ENCODE measurements at places on chromosomes 5 and 9.

DNA sequence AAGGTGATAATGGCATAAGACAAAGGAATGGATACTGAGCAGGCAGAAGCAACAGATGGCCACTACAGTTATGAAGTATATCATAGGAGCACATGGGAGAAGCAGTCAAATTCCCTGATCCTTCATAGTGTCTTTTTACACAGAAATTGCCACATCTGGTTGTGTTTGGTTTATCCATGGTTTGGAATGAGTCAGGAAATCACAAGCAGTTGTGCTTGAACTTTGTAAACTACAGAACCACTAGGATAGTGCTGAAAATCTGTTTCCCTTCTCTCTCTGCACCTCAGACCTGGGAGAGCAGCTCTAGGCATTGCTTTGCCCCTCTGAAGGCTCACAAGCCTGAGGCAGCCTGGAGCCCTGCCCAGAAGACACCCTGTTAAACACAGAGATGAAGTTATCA is 134.0 kb downstream of the DMRT2 start:
- DNase-seq, result no peak

- no peak for DNase-seq
Observed at GRCh38 chr9:92725266-92725545, 39.4 kb downstream of the BICD2 start.

DNA sequence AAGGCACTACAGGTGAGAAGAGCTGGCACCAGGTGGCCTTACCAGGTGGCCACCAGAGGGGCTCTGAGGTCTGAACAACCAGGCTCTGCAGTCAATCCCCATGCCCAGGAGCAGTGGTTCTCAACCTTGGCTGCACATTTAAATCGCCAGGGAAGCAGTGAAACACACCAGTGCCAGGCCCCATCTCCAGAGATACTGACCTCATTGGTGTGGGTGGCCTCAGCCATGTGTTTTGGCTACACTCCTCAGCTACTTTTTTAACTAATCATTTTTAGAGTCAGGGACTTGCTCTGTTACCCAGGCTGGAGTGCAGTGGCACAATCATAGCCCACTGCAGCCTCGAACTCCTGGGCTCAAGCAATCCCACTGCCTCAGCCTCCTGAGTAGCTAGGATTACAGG is 56.0 kb downstream of the GABBR2 start:
- no peak for DNase-seq

DNA sequence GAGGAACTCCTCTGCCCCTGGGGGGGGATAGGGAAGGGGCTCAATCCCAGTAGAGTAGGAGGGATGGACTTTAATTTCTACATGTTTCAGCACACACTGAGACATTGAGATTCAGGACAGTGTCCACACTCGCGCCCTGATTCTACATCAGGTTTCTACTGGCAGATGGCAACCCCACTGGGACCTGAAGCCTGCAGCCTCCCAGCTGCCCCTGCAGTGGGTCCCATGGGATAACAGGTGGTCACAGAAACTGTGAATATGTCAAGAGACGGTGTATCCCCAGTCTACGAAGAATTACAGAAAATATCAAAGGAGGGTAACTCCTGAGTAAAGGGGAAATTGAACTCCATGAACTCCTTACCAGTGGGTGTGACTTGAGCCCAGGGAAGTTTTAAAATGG is 2.4 kb upstream of the TERT start:
- no peak for DNase-seq

GRCh38 chr9:102975251-102975650 is 19.9 kb upstream of the CYLC2 start:
- no peak for DNase-seq

- DNase-seq, result no peak
Observed at GRCh38 chr9:110954822-110955291, 83.4 kb downstream of the LPAR1 start.

DNA sequence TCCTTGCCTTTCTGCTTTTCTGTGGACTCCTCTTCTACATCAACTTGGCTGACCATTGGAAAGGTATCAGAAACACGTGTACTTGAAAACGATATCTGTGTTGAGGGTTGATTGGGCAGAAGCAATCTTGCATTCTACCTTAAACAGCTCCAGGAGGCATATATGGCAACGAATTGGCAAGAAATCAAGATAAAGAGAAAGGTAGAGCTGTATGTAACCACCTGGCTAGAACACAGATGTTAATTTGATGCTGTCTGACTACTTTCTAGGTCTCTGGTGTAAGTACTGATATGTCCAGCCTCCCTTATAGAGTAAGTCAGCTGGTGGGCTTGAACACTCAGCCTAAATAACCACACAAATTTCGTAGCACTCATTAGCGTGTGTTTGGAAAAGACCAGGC is 1.3 kb downstream of the MAN1B1 start:
- DNase-seq, result no peak

DNA sequence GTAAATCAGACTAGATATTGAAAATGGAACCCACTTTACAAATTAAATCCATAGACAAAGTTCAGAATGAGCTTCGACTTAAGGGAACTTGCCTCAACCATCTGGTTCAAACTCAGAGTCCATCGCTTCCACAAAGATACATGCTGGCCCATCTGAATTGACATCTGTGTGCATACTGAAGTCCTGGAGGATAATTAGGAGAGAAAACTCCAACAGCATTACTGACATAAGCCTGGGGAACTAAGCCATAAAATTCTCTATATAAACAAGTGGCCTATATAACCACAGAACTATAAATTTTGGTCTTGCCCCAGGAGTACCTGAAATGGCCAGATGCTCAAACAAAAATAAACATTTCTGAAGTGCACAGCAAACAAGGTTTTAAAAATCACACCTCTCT is 94.4 kb downstream of the IZUMO3 start:
- DNase-seq, result no peak

DNA sequence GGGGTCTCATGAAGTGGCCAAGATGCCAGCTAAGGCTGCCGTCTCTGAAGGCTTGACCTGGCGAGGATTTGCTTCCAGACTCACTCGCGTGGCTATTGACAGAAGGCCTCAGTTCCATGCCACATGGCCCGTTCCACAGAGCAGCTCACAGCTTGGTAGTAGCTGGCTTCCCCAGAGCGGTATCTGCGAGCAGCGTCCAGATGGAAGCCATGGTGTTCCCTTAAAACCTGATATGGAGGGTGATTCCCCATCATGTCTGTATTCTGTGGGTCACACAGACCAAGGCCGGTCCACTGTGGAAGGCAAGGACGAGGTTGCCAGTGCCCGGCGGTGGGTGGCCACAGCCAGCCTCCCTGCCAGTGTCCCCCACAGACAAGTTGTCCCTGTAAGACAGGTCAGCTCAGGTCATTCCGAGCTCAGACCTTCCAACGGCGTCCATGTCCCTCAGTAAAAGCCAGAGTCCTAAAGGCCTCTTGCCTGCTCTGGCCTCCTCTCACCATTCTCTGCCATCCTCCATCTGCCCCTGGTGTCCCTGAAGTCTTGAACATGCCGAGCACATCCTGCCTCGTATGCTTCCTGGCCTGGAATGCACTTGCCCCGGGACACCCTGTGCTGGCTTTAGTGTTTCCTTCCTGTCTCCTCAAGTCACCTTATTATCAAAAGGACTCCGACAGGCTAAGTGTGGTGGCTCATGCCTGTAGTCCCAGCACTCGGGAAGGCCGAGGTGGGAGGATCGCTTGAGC is 61.3 kb upstream of the LRRTM2 start:
- DNase-seq, result no peak

DNA sequence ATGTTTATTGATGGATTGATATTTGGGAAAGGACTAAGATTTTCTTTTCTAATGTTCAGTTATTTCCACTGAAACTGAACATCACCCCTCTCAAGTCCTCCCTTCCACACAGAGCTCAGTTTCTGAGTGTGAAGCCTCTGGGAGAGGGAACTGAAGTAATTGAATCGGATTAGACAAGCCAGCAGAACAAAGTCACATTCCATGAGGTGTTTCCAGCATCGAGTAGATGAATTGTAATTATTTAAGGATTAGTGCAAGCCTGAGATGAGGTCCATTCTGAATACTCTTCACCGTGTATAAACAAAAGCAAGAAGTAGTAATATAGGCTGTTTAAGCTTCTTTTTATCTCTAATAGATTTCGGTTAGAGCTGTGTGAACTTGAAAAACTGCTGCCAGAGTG is 2060.5 kb downstream of the MAT2B start:
- DNase-seq, result peak; percentile 48

- DNase-seq, result no peak
Observed at GRCh38 chr5:131943916-131944315, 1.5 kb downstream of the MEIKIN start.

GRCh38 chr9:98494852-98495251 is 213.9 kb downstream of the GABBR2 start:
- DNase-seq, result no peak

GRCh38 chr5:180194410-180195345 is 14.3 kb downstream of the RASGEF1C start:
- DNase-seq, result no peak

DNA sequence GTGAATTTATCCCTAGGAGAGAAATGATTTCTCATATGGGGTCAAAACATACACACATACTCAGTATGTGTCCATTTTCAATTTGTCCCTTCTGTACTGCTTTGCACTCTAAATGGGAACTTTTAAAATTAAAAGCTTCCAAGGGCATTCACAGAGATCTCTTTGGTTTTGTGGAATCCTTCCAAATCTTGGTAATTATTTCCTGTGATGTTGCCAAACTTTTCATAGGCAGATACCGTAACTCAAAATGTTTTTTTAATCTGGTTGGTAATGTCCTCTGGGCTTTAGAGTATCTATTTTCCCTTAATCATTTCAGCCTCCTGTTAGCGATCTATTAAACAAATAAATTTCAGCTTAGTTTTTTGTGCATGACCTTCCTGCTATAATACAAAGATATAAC is 282.4 kb downstream of the ARHGEF28 start:
- no peak for DNase-seq

- no peak for DNase-seq
Observed at GRCh38 chr5:134503088-134503936, 22.2 kb upstream of the JADE2 start.

GRCh38 chr9:137000177-137000930 is 4.0 kb upstream of the CLIC3 start:
- DNase-seq, result no peak

DNA sequence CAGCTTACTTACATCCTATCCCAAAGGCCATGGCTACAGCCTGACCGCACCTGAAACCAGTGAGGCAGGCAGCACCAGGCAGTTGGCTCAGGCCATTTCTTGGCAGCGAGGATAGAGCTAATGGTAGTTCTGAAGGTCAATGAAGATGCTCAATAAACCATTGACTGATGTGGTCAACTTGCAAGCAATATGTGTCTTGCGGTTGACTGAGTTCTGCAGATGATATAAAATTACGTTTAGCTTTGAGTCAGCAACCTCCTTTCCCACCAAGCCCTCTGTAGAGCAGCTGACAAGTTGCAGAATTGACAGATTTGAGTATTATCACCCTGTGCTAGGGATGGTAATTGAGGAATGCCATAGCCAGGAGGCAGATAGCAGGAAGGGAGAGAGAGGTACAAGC is 189.0 kb upstream of the PUM3 start:
- DNase-seq, result no peak

DNA sequence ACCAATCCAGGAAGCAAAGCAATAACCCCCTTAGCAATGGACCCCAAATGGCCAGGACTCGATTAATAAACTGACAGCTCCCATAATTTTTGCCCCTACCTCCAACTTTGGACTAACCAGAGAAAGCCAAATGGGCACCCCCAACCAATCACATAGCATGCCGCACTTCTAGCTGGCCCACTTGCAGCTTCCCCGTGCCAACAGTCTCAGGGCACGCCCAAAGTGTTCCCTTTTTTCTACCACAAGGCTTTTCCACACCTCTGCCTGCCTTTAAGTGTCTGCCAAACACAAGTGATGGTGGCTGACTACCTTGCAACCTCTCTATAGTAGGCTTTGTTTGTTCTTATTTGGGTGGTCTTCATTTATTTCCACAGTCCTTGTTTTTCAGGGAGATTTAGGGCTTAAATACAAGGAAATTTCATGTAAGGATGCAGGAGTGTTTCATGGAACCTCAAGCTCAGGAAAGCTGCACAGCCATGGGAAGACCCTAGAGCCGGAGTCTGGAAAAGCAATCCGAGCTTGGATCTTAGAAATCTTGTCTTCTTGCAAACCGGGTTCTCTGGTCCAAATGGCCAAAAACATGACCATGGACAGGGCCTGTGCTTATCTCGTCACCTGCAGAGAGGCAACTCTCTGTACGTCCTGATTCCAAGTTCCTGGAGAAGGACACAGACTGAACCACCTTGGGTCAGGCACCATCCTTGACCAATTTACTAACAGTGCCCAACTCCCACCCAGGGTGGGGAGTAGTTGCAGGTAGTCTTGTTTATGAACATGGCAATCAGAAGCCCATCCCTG is 89.2 kb downstream of the THBS4 start:
- no peak for DNase-seq

- no peak for DNase-seq
Observed at GRCh38 chr9:92638621-92639101, 31.3 kb downstream of the IPPK start.

DNA sequence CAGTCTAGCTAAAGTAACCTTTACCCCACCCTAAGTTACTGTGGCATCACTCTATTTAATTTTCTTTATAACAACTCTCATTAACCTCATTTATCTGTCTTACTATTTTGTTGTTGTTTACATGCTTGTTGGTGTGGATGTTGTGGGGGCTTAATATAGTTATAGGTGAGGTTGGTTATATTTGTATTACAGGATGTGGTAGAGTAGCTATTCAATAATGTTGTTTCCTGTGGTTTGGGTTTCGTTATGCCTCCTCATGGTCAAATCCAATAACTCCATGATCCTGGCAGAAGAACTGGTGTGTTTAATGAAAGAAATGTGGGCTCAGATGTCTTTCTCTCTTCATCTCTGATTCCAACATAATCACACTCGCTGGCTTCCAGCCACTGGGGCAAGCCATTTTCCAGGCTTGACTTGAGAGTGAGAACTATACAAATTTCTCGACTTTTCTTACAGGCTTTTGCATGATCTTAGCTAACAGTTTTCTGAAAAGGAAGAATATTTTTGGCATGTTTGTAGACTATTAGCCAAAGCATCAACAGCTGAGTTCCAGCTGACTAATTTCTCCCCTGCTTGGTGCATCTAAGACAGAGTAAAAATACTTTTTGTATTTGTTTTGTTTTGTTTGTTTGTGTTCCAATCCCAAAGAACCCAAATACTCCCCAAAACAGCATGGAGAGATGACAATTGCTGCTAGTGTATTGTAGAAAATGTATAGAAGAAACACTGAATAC is 303.7 kb upstream of the PAPPA start:
- no peak for DNase-seq

- DNase-seq, result no peak
Observed at GRCh38 chr5:96022971-96023370, 61.3 kb upstream of the ELL2 start.

DNA sequence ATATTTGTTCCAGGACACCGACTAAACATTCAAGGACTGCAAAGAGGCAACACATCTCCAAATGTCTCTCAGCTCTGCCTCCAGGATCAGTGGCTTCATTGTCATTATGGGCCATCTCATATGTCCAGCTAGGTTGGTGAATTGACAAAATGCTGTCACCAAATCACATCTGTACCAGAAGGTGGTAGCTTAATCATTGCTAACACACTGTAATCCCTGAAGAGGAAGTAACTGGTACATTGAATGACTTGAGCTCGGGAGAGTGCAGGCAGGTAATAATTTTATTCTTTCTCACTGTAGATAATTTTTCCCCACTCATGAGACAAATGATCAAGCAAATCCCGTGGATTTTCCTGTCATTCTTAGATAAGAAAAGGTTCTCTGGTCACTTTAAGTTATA is 169.8 kb downstream of the SEMA6A start:
- DNase-seq, result no peak
